Mammary epithelial cell (primary cell): ENCODE measurements at places on chromosomes 6 and 20. TPM values are rescaled to one million over a fixed set of nuclear protein-coding genes. Genes with fewer than 3 reads are reported as not detected.

SNX21 gene
- 9.5 TPM for polyA plus RNA-seq

PRPH2 gene
- polyA plus RNA-seq, result not detected

SSTR4 gene
- polyA plus RNA-seq, result not detected

SIRPG gene
- polyA plus RNA-seq, result 0.60 TPM

SLC13A3 gene
- 1.8 TPM for polyA plus RNA-seq

BCAS4 gene
- 21.4 TPM for polyA plus RNA-seq

KCNK15 gene
- 0.40 TPM for polyA plus RNA-seq

DEFB114 gene
- not detected for polyA plus RNA-seq

RGS17 gene
- 3.4 TPM for polyA plus RNA-seq

GRCh38 chr6:41047745-41048732, 5.0 kb upstream of the APOBEC2 start:
- DNase-seq, result no peak

DNA sequence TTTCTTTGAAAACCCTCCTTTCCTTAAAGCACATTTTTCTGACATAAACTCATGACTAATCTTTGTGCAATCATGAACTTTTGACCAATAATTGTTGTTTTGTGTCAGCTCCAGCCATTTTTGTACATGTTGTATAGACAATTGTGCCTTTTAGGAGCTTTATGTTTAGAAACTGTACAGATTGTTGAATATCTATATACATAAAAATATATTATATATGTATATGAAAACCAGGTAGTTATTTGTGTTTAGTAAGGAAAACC, 125.7 kb upstream of the EDN1 start:
- DNase-seq, result no peak

GRCh38 chr20:49400410-49400809, 82.1 kb downstream of the KCNB1 start:
- no peak for DNase-seq

GRCh38 chr20:62876902-62877816, 15.5 kb upstream of the TCFL5 start:
- DNase-seq, result no peak

DNA sequence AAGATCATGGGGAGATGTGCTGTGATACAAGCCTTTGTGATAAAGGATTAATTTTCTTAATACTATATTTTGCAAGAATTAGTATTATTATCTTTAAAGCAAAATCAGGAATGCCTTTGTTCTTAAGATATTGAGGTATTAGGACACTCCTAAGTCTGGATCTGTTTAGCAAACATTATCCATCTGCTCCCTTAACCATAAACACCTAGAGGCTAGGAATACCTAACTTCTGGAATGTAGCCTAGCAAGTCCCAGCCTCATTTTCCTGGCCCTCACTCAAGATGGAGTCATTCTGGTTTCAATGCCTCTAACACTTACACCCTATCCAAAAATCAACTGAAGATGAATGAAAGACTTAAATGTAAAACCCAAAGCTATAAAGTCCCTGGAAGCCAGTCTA, 106.3 kb upstream of the GJE1 start:
- DNase-seq, result peak; percentile 33

GRCh38 chr20:3461211-3461771, 9.5 kb upstream of the ATRN start:
- DNase-seq, result no peak

GRCh38 chr6:38715016-38715689, at the start of gene DNAH8:
DNAH8 (plus strand) TSS chr6:38715311; CDS start chr6:38722810, 7,499 bp downstream.
- DNase-seq, result no peak

DNA sequence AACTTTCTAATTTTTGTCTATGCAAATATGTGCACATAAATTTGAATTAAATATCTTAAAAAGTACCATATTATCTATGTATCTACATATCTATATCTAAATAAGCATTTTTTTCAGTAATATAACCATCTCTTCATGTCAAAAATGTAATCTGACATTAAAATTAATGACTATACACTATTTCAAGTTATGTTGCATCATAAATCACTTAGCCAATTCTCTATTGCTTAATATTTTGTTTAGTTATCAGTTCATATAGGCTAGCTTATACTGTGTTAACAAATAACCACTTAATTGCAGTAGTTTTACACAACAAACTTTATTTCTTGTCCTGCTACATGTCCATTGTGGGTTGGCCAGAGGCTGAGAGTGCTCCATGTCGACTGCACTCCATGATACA, 360.8 kb downstream of the EPM2A start:
- no peak for DNase-seq

- DNase-seq, result peak; percentile 57
These were observed 13.5 kb upstream of the SNRPC start for GRCh38 chr6:34743625-34744293.

DNA sequence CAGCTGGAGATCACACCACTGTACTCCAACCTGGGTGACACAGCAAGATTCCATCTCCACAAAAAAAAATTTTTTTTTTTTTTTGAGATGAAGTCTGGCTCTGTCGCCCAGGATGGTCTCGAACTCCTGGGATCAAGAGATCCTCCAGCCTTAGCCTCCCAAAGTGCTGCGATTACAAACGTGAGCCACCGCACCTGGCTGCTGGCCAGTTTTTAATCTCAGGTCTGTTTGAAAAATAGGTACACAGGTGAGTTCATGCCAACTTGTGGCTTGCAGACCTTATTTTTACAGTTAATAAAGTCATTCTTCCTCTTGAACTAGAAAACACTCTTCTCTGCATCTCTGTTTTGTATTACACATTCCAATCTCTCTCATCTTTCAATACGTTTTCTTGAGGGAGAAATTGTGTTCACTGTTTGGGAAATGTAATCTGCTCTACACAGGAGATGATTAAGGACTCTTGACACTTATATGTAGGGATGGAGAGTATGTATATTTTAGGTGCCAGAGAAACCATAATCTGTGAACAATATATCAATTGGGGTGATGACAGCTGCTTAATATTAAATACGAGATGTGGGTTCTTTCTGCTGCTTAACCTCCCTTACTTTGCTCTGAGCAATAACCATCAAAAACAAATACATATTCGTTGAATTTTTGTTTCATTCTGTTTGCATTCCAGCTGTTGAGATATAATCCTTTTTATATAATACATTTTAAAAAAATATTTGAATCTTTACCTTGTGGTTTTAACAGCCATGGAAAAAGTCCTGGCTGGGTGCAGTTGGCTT, 17.7 kb upstream of the RIPOR3 start:
- DNase-seq, result no peak

GRCh38 chr6:55530931-55531330, 48.1 kb downstream of the HMGCLL1 start:
- DNase-seq, result no peak

- DNase-seq, result no peak
These were observed 208.9 kb upstream of the PHACTR1 start for GRCh38 chr6:12507636-12508035.

GRCh38 chr6:1850121-1850839, 240.6 kb downstream of the FOXC1 start:
- no peak for DNase-seq

DNA sequence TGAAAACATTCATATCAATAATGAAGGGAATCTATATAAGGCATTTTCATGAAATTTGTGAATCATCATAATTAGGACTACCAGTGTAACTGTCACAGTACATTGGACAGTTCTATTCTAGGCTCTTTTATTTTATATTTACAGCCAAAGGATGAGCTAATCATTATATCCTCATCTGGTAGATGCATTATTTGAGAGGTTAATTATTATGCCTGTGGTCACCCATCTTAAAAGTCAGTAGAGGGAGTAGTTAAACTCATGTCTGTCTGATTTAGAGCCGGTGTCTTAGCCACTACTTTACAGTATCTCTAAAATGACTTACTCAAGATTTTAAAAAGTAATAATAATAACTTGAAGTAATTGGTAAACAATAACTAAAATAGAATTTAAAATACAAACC, 899.3 kb upstream of the MAP3K7 start:
- no peak for DNase-seq

GRCh38 chr6:9830808-9831207, 584.1 kb downstream of the TFAP2A start:
- DNase-seq, result no peak

DNA sequence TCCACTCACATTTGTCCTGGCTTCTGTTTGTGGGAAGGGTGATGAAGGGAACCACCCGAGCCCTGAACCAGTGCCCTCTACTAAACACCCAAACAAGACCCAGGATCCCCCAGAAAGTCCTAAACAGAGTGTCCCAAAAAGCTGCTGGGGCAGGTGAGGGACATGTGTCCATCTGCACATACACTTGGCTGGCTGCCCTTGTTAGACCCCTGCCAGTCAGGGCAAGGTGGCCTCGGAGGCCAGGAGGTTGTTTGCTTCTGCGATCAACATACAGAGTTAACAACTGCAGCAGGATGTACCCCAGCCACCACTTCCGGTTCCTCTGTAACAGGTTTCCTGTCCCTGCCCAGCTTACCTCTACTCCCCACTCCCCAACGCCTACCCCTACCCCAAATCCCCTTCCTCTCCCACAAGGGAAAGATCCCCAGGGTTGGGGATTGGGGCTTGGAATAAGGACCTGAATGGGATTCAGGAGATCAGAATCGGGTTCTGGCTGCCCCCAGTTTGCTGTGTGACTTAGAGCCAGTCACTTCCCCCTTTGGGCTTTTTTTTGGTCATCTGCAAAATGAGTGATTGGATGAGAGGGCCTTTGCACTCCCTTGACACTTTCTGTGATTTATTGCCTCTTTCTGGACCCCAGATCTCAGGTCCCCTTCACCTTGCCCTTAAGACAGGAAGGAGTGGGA, 13.9 kb downstream of the DEF6 start:
- DNase-seq, result no peak

DNA sequence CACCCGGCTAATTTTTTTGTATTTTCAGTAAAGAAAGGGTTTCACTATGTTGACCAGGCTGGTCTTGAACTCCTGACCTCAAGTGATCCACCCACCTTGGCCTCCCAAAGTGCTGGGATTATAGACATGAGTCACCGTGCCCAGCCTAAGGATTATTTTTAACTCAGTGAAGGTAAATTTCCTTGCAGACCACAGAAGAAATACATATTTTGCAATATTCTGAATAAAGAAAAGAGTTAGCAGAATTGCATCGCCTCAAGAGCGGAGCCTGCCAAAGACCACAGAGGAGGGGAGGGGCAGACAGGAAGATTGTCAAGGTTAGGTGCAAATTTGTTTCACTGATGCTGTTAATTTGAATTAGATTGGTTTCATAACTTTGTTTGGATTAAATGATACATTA, 47.4 kb downstream of the SOD2 start:
- DNase-seq, result peak; percentile 40

GRCh38 chr20:58408603-58409246, 19.7 kb downstream of the VAPB start:
- DNase-seq, result no peak
